ENCODE measurements at places on chromosomes 11 and 22.

DNA sequence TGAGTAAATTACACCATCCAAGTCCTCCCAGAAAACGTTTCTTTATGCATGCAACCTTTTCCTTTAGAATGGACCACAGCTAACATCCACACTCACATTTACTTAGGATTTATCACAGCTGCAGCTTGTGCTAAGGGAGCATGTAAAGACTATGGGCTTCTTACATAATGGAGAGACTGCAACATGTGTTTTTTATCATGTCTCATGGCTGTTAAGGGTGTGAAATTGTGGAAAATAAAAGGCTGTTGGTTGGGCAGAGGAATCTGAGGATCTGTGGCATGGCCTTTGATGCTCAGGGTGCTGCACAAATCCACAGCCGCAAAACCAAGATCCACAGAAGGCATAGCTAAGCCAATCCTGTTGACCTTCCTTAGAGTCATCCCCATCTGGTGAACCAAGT, 112.0 kb upstream of the MTNR1B start:
- DNase-seq: no peak

- no peak for DNase-seq
Observed at GRCh38 chr11:45440111-45440510, 154.0 kb upstream of the SYT13 start.

GRCh38 chr11:126452241-126453101, 97.0 kb downstream of the ST3GAL4 start:
- DNase-seq: no peak

GRCh38 chr11:100080821-100081220, 606.3 kb upstream of the ARHGAP42 start:
- no peak for DNase-seq

DNA sequence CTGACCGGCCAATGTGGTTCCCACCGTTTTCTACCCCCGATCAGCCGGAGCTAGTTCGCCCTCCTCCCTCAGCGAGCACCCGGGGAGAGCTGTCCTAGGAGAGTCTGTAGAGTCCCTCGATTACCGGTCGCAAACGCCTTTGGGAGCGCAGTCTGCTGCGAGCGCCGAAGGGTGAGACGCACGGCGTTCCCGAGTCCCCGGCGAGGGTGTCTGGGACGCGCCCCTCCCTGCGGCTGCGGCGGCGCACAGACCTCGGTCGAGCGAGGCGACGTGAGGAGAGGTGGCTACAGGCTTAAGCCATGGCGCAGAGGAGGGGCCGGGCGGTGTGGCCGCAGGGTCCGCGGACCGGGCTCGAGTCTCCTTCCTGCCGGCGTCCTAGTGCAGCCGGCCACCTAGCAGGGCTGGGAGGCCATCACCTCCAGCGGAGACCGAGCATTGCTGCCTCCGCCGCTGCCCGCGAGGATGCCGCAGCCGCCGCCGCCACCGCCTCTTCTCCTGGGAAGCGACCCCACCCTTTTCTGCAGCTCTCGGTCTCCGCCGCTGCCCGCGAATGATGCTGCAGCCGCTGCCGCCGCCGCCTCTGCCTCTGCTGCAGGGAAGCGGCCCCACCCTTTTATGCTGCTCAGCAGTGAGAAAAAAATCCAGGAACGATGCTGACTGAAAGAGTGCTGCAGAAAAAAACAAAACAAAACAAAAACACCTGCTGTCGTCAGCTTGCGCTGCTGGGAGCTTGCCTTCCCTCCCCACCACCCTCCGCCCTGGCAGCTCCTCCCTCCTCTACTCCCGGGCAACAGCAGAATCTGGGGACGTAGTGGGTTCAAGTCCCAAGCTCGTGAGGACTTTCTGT, at the start of gene MAP6:
Gene MAP6, minus strand, starts transcription at position 588 of the 847 bp plus-strand sequence. CDS start 669 bp downstream, outside the sequence.
- peak; percentile 44 for DNase-seq

DNA sequence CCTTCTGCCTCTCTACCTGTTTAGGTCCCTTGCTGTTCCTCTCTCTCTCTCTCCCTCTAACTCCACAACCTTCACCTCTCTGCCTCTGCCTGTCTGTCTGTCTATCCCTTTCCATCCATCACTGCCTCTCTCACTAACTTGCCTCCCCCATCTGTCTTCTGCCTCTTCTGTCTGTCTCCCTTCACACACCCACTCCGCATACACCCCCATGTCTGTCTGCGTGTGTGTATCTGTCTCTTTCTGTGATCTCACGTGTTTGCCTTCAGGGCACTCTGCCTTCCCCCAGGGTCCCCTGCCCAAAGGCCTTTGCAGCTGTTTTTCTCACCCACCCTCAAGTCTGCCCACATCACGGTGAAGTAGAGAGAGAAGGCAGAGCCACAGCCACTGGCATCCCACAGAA, 7.9 kb downstream of the RTN4RL2 start:
- no peak for DNase-seq

DNA sequence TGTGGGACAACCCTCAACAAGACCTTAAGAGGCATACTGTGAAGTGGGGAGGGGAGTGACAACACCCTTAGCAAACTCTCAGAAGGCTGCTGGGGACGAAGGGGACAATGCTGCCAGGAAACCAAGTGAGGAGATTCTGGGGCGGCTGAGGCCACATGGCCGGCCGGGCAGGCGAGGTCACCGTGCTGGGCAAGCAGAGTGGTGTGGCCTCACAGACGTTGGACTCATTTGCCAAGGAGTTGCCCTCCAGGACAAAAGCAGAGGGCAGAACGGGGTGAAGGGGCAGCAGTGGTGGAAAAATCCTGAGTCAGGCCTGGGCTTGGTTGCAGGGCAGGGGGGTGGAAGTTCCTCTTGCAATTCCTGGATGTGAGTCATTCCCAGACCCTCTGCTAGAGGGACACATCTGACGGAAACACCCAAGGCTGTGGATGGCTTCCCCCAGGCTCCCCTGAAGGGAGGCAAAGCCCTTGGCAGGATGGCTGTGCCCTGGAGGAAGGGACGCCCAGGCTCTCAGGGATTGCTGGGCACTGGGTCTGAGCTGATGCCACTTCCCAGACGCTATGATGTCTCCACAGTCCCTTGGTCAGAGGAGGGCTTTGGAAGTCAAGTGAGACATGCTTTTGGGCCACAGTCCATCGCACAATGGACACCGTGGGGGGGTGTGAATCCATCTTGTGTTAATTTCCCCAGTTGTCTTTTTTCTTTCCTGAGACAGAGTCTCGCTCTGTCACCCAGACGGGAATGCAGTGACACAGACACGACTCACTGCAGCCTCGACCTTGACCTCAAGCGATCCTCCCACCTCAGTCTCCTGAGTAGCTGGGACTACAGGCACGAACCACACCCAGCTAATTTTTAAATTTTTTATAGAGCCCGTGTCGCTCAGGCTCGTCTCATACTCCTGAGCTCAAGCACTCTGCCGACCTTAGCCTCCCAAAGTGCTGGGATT, 16.2 kb upstream of the SHANK3 start:
- DNase-seq: no peak

DNA sequence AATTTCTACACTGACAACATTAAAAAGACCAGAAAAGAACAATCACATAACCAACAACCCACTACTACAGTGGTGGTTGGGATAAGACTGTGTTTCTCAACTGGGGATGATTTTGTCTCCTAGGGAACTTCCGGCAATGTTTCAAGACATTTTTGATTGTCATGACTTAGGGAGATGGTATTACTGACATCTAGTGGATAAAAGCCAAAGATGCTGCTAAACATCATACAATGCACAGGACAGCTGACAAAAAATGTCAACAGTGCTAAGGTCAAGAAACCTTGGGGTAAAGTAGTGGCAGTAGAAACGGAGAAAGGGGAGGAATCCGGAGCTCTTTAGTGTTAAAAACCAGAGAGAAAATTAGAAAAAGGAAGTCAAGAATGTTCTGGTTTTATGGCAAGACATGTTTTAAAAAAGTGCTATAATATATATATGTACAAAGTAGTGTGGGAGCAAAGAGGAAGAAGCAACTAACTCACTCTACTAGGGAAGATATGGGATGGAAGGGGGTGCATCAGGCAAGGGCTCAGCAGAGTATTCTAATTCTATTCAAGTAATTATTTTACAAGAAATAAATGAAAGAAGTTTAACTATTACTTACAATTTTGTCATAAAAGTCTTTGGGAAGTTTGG, 37.2 kb downstream of the CKAP5 start:
- no peak for DNase-seq

GRCh38 chr11:10478574-10479550, 23.8 kb downstream of the AMPD3 start:
- DNase-seq: no peak

GRCh38 chr11:45948356-45948755, 25.9 kb downstream of the LARGE2 start:
- DNase-seq: peak; percentile 37

GRCh38 chr11:399731-400211, 5.8 kb downstream of the PKP3 start:
- no peak for DNase-seq

GRCh38 chr22:19480173-19480568, 451 bp downstream of the CDC45 start:
- no peak for DNase-seq

- DNase-seq: no peak
Observed at GRCh38 chr11:22190827-22191463, 1.9 kb upstream of the ANO5 start.

DNA sequence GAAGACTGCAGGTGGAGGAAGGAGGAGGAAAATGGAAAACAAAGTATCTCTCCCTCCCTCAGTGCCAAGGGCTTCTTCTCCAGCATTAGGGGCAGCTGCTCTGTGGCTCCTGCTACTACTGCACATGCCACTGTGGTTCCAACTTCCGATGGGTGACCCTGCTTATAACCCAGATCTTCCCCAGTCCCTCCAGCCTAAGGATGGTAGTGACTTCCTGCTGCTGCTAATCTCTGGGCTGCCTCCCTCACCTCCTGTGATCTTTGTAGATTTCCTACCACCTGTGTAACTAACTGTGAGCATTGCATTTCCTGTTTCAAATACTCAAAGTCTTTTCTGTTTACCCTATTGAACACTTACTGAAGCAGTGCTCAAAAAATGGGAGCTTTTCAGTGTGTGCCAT, 28.7 kb upstream of the TRPC6 start:
- no peak for DNase-seq
